Caco-2 (cell line): ENCODE measurements at places on chromosomes 12 and 14. TPM values are rescaled to one million over a fixed set of nuclear protein-coding genes. Genes with fewer than 3 reads are reported as not detected.

DNA sequence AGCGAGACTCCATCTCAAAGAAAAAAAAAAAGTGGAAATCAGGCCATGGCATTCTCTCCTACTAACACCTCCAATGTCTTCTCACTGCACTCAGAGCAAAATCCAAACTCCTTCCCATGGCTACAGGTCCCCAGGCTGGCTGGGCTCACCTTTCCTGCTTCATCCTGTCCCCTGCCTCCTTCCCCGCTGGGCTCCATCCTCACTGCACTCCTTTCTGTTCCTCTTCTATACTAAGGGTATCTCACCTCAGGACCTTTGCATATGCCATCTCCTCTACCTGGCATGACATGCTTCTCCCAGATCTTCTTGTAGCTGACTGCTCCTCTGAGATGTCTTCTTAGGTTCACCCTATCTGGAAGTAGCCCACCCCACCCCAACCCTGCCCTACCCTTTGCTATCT lies 111.1 kb downstream of the DPF3 start:
- H3K27me3 ChIP-seq = no peaks in the 10 kb centered on the region
- H3K4me1 ChIP-seq = peaks cover 28% of the 10 kb centered on the region; the same call in 1 of the 2 replicates
- H3K27ac ChIP-seq = peak overlapping the region; percentile 29
- DNase-seq = no peak
- H3K36me3 ChIP-seq = no peaks in the 10 kb centered on the region

GRCh38 chr14:34693228-34693939 lies 21.0 kb downstream of the CFL2 start:
- H3K4me3 ChIP-seq = no peak overlapping the region
- H3K27ac ChIP-seq = no peak overlapping the region
- H3K27me3 ChIP-seq = no peaks in the 10 kb centered on the region
- no peaks in the 10 kb centered on the region for H3K4me1 ChIP-seq

DNA sequence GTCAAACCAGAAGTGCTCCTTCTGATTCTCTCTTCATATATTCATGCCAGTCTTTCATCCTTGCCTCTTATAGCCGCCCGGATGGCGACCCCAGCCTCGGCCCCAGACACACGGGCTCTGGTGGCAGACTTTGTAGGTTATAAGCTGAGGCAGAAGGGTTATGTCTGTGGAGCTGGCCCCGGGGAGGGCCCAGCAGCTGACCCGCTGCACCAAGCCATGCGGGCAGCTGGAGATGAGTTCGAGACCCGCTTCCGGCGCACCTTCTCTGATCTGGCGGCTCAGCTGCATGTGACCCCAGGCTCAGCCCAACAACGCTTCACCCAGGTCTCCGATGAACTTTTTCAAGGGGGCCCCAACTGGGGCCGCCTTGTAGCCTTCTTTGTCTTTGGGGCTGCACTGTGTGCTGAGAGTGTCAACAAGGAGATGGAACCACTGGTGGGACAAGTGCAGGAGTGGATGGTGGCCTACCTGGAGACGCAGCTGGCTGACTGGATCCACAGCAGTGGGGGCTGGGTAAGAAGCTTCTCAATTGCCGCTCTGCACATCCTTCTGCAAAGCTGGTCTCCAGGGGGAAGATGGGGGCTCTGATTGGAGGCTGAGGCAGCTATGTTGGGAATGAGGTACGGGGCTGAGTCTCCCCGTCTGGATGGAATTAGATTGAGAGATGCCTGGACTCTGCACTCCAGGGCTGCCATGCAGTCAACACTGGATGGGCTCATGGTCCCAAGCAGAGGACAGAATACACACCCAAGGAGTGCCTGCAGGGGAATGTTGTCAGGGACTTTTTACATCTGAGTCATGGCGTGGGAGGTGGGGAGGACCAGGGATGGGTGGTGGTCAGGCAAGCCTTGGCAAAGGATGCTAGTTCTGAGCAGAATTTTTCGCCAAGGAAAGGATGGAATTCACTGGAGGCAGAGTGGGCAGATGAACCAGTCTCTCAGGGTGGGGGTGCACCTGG lies 1.3 kb downstream of the BCL2L2 start:
- peak overlapping the region; percentile 68 for H3K4me3 ChIP-seq
- peak overlapping the region; percentile 78 for H3K27ac ChIP-seq
- no peaks in the 10 kb centered on the region for H3K27me3 ChIP-seq
- H3K4me1 ChIP-seq = peaks cover 15% of the 10 kb centered on the region; the same call in 1 of the 2 replicates

- no peak for DNase-seq
- H3K27me3 ChIP-seq = no peaks in the 10 kb centered on the region
- H3K4me3 ChIP-seq = no peak overlapping the region
Observed at GRCh38 chr14:68377459-68377858, 415.4 kb downstream of the ZFP36L1 start.

DNA sequence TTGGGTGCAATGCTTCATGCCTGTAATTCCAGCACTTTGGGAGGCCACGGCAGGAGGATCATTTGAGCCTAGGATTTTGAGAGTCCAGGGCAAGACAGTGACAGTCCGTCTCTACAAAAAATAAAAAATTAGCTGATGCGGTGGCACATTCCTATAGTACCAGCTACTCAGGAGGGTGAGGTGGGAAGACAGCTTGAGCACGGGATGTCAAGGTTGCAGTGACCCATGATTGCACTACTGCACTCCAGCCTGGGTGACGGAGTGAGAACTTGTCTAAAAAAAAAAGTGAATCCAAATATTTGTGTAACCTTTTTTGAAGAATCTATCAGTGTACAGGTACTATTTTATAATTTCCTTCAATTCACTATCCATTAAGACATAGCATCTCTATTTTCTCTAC lies 112.5 kb downstream of the DENND5B start:
- no peak overlapping the region for H3K4me3 ChIP-seq
- no peak overlapping the region for H3K27ac ChIP-seq
- no peak for DNase-seq
- H3K4me1 ChIP-seq = no peaks in the 10 kb centered on the region
- H3K27me3 ChIP-seq = no peaks in the 10 kb centered on the region

GRCh38 chr12:38956337-38956736 lies 50.9 kb upstream of the CPNE8 start:
- DNase-seq = no peak
- no peaks in the 10 kb centered on the region for H3K4me1 ChIP-seq
- no peak overlapping the region for H3K4me3 ChIP-seq
- no peak overlapping the region for H3K27ac ChIP-seq
- H3K36me3 ChIP-seq = no peaks in the 10 kb centered on the region
- H3K27me3 ChIP-seq = no peaks in the 10 kb centered on the region

GRCh38 chr12:59056966-59057365 lies 136.7 kb upstream of the LRIG3 start:
- H3K4me1 ChIP-seq = peaks cover 5% of the 10 kb centered on the region; the same call in 1 of the 2 replicates
- no peaks in the 10 kb centered on the region for H3K36me3 ChIP-seq

DNA sequence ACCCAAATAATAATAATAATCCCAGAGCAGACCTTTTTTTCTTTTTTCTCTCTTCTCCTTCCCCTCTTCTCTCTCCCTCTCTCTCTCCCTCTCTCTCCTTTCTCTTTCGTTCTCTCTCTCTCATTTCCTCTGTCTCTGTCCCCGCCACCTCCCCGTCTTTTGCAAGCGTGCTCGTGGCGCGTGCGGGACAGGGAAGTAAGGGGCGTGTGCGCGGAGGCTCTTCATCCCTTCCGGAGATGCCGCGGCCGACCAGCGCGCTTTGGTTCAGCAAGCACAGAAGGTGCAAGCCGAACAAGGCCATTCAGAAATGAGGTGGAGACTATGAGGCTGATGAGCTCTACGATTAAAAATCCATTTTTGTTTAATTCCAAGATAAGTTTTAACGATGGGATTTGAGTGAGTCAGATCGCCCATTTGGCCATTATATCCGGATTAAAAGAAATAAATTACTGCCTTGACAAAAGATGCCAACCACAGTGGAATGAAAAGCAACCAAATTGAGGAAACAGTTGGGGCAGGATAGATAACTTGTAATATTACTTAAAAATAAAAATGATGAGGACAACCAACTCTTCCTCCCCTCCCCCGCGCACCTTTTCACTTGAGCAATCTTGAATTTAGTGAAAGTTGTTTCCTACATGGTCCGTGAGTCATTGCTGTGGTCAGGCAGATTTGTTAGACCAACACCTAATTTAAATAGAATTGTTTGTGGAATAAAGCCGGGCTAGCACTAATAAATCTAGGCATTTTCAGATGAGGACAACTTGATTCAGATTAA lies 1.2 kb upstream of the AMIGO2 start:
- peaks cover 1% of the 10 kb centered on the region; the same call in 1 of the 2 replicates for H3K27me3 ChIP-seq
- DNase-seq = no peak
- H3K27ac ChIP-seq = no peak overlapping the region
- H3K4me3 ChIP-seq = peak overlapping the region; percentile 72

Gene VAMP1
- total RNA-seq = 8.4 and 9.7 TPM in 2 replicates

DNA sequence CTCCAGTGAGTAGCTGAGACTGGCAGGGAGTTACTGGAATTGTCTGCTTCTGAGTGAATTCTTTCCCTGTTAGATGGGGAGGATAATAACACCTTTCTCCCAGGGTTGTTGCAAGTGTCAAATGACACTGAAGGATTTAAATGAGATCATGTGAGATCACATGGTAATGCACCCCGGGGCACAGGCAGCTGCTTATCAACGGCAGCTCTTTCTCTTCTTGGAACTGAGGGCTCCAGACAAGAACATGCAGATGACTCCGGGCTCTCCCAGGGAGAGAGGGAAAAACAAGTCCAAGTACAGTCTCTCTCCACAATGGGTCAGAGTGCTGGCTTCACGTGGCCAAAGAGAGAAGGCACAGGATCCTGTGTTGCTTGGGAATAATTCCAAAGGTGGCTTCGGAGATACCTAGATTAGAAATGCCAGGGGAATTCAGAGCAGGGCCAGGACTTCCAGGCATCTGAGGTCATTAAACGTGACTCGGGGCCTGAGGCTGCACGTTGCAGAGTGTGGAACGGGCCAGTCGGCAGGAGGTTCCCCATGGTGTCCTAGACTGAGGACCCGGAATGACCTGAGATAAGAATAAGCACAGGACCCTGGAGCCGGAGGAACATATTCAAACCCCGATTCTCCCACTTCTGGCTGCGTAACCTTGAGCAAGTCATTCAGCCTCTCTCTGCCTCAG lies 109.2 kb downstream of the PRMT8 start:
- no peaks in the 10 kb centered on the region for H3K4me1 ChIP-seq
- H3K27ac ChIP-seq = no peak overlapping the region
- no peaks in the 10 kb centered on the region for H3K36me3 ChIP-seq
- H3K4me3 ChIP-seq = no peak overlapping the region
- H3K27me3 ChIP-seq = no peaks in the 10 kb centered on the region
- DNase-seq = no peak

DNA sequence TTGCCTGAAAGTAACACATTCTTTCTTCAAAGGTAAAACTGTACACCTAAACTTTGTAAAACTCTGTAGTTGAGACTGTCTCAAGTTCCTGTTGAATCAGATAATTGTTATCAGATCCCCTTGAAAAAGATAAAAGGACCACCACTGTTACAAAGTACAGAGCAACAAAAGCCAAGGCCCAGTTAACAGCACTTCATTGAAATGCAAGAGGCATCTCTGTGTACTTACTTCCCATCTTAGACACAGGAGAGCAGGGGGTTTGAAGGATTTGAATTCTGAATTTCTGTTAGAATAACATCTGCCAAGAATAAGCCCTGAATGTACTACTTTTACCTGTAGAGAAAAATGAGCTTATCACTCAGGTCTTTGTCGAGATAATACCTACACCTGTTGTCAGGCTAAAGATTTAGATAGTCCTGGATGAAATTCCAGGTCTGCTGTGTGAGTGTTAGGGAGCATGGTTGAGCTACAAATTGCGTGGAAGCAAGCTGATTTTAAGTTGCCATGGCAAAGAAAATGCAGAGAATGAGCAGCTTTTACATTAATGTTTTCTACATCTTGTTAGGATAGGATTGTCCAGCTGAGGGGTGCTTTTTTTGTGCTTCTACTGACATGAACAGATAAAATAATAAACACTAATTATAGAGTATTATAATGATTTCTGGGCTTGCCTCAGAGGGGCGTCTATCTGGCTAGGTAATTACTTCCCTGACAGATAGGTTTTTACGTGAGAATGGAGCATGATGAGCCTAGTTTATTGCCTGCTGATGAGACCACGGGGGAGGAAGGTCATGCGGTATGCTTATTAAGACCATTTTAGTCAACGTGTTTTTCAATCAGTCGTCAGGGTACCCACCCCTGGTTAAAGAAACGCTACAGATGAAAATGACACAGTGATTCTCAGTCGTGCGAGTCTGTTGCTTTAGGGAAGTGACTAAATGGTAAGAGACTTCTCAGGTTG lies 309.2 kb downstream of the PAWR start:
- DNase-seq = no peak
- H3K4me1 ChIP-seq = peaks cover 19% of the 10 kb centered on the region
- H3K4me3 ChIP-seq = no peak overlapping the region
- H3K36me3 ChIP-seq = no peaks in the 10 kb centered on the region

DNA sequence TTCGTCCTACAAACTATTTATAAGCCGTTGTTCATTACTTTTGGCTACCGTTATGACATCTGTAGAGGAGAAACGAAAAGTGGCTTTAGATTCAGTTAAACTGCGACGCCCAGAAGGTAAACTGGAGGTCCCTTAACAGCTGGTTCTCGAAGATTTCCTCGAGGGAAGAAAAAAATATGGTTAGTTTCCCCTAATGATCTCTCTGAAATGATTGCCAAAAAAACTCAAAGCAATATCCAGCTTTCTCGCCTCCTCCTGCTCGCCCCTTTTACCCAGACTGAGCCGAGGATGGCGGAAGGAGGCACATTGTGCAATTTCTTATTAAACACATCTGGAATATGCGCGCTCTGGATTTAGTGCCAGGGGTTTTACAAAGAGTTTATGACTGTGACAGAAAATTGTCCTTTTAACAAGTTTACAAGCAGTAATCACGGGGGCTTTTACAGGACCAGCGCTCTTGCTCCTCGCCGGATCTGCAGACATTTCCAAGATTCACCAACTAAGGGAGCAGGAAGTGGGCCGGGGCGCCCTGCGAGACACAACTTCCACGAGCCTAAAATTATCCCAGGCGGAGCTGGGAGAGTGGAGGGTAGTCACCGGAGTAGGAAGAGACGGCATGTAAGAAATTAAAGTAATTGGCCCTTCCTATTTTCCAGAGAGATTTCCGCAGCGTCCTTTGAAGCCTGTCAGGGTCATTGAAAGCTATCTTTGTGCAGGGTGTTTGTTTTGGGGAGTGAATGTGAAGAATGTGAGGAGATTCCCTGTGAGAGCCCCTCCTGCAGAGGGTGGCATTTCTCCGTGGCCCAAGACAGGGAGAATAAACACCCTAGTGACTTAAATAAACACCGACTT lies 5.6 kb downstream of the SIX1 start:
- H3K36me3 ChIP-seq = no peaks in the 10 kb centered on the region
- no peak for DNase-seq
- H3K27ac ChIP-seq = no peak overlapping the region
- peaks cover 6% of the 10 kb centered on the region for H3K27me3 ChIP-seq

- no peak for DNase-seq
- no peak overlapping the region for H3K4me3 ChIP-seq
- peak overlapping the region; percentile 76 for H3K27ac ChIP-seq
- no peaks in the 10 kb centered on the region for H3K36me3 ChIP-seq
- peaks cover 29% of the 10 kb centered on the region for H3K4me1 ChIP-seq
Observed at GRCh38 chr14:51539571-51540037, 112.1 kb upstream of the FRMD6 start.

- no peaks in the 10 kb centered on the region for H3K36me3 ChIP-seq
- no peak overlapping the region for H3K4me3 ChIP-seq
- peaks cover 15% of the 10 kb centered on the region; the same call in 1 of the 2 replicates for H3K4me1 ChIP-seq
- H3K27me3 ChIP-seq = no peaks in the 10 kb centered on the region
- H3K27ac ChIP-seq = no peak overlapping the region
Observed at GRCh38 chr14:74959596-74960180, 4.3 kb upstream of the PGF start.

Gene SFSWAP
- 42.3 and 46.1 TPM in 2 replicates for total RNA-seq

Gene TMEM52B
- 41.8 and 46.0 TPM in 2 replicates for total RNA-seq
